ENCODE measurements at places on chromosomes 16 and 17.
A peak's percentile ranks its signal among the peaks of the same experiment; 100 is the strongest.

- no peak for DNase-seq
These were observed 19.2 kb downstream of the ZC3H18 start for GRCh38 chr16:88589441-88589840.

DNA sequence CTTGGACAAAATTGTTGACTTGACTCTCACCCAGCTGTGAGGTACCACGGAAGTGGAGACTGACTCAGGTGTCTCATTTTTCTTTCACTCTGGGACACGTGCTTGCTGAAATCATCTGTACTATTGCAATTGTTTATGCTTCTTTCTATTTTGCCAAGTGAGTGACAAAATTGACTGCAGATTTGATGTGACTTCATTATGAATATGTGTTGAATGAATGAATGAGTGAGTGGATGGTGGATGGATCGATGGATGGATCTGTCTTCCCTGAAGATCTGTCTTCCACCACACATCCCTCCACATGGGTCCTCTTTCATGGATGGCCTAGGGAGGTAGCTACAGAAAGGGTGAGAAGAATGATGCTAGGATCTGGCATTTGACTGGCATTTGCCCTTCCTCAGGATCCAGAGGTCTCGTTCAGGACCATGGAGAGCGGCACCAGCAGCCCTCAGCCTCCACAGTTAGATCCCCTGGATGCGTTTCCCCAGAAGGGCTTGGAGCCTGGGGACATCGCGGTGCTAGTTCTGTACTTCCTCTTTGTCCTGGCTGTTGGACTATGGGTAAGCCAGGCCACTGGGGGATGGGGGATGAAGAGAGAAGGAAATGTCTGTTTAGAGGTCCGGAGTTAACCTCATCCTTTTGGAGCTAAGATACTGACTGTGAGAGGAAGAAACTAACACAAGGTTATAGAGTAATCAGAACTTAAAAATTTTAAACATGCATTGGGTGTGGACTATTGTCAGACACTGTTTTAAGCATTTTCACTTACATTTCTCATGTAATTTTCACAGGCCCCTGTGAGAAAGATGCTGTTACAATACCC is 12.7 kb downstream of the SLC5A11 start:
- no peak for DNase-seq

- no peak for DNase-seq
These were observed 263.6 kb upstream of the DYNLRB2 start for GRCh38 chr16:80277182-80277581.

DNA sequence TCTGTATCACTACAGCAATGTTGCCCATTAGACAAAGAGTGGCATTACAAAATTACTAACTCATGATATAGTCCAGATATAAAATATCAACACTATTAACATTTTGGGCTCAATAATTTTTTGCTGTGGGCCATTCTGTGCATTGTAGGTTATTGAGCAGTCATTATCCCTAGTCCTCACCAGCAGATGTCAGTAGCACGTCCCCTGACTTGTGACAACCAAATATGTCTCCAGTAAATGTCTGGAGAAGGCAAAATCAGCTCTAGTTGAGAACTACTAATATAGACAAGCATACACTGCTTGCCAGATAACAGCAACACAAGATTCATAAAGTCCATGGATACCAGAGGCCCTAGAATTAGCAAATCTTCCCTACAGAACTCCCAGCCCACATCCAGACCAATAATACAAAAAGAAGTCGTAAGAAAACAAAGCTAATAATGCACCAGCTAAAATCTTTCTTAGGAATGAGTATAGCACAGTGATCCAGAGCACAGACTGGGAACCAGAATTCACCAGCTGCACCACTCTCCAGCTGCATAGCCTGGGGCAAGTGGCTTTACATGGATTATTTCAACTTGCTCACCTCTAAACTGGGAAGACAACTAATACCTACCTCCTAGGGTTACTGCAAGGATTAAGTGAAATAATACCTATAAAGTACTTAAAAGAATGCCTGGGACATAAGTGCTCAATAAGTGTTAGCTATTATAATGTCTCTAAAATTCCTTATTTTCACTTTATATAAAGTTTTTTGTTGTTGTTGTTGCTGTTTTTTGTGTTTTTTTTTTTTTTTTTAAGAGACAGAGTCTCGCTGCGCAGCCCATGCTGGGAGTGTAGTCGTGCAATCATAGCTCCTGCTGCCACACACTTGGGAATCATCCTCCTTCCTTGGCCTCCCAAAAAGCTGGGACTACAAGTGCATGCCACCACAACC is 23.7 kb downstream of the HELZ start:
- DNase-seq: peak; percentile 20

DNA sequence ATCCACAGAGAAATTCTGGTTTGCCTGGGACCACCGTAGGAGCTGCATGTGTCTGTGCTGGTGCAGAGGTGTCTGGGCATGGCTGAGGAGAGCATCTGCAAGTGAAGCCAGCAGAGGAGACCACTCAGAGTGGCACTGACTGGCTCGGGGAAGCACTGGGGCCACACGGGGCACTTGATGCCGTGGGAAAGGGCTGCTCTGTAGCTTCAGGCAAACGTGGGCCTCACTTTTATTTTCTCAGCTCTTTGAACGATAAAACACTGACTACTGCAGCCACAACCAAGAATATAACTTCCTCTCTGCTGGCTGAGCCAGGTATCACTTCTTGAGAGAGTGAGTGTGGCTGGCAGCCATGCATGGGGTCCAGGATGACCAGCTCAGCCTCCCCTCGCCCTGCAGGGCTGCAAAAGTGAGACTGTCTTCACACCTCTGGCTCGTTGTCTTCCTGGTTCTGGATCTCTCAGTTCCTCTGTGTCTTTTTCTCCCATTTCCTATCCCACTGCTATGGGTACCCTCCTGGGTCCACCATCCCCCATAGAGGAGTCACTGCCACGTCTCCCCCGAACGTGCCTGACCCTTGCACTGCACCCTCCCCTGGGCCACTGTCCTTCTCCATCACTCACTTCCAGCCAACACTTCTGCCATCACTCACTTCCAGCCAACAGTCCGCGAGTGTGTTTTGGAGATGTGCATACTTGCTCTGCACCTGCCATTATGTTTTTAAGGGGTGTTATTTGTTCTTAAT is 201.4 kb upstream of the CHMP6 start:
- no peak for DNase-seq

DNA sequence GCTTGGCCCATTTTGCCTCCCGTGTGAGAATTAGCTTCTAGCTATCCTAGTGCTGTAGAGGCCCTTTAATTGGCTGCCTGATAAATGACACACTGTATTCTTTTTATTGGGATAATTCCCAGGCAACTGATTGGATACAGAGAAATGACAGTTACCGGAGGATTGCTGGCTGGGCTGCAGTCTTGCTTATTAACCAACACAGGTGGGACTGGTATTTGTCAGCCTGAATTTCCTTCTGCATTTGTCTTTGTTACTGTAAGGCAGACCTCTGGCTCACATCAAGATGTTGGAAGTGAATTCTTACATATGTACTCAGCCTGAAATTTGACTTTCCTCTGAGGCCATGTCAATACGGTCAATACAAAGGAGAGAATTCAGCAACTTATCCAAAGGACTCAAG is 650.8 kb upstream of the SOX9 start:
- no peak for DNase-seq

DNA sequence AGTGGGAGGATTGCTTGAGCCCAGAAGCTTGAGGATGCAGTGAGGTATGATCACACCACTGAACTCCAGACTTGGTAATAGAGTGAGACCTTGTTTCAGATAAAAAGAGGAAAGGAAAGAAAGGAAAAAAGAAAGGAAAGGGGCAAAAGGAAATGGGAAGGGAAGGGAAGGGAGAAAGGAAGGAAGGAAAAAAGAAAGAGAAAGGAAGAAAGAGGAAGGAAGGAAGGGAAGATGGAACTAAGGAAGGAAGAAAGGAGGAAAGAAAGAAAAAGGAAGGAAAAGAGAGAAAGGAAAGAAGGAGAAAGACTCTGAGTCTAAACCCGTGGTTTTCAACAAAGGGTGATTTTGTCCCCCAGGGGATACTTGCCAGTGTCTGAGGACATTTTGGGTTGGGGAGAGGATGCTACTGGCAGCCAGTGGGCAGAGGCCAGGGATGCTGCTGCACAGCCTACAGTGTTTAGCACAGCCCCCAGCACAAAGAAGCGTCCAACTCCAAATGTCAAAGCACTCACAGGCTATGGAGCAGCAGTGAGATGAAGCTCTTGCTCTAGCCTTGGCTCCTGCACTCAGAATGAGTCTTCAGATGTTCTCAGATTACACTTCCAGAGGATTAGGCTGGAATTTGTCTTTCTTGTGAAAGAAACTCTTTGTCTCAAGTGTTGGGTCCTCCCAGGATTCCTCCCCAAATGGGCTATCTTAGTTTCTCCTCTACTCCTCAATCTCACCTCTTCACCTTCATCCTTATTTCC is 64.2 kb downstream of the BMERB1 start:
- DNase-seq: no peak

DNA sequence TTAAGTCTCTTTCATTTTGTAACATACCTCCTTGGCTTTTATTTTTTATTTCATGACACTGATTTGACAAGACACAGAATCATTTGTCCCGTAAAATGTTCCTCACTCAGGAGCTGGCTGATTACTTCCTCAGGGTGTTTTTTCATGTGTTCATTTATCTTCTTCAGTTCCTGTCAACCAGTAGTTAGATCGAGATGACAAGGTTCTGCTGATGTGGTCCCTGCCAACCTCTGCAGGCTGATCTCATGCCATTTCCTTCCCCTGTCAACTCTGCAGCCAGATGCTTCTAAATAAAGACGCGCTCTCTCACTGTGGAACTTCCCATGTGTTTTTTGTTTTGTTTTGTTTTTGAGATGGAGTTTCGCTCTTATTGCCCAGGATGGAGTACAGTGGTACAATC is 8.1 kb upstream of the CXCL16 start:
- DNase-seq: no peak

- DNase-seq: no peak
These were observed 29.6 kb downstream of the ACSF3 start for GRCh38 chr16:89123001-89123830.

DNA sequence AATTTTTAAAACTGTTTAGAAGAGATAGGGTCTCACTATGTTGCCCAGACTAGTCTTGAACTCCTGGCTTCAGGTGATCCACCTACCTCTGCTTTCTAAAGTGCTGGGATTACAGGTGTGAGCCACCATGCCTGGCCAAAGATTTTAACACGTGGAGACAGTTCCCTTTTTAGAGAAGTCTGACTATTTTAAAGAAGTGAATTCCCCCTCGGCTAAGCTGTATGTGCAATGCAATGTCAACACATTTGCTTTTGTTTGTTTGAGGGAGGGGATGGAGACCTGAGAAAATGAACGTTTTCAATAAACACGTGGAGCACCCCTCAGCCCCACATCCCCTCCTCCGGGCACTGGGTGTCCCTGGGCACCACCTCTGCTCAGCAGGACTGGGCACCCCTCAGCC is 14.3 kb upstream of the RNPS1 start:
- DNase-seq: no peak

DNA sequence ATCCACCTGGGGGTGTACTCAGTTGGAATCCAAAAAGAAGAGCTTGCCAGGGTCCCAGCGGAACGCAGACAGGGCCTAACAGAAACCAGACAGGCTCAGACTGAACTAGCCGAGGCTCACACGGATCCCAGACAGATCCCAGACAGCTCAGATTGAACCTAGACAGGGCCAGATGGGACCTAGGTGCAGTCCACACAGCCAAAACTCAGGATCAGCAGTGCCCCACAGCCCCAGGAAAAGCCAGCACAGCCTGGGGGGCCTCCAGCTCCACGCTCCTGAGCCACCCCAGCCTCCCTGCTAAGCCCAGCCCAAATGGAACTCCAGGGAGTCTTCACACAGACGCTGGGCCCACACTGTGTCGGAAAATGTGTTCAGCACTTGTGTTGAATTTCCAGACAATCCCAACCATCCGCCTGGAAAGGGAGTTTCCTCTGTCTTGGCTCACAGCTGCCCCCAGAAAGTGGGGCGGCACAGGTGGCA is 7.5 kb downstream of the STX1B start:
- no peak for DNase-seq

- DNase-seq: no peak
These were observed 24.9 kb downstream of the HMOX2 start for GRCh38 chr16:4501071-4501478.

GRCh38 chr16:369275-369865 is 968 bp downstream of the MRPL28 start:
- no peak for DNase-seq

DNA sequence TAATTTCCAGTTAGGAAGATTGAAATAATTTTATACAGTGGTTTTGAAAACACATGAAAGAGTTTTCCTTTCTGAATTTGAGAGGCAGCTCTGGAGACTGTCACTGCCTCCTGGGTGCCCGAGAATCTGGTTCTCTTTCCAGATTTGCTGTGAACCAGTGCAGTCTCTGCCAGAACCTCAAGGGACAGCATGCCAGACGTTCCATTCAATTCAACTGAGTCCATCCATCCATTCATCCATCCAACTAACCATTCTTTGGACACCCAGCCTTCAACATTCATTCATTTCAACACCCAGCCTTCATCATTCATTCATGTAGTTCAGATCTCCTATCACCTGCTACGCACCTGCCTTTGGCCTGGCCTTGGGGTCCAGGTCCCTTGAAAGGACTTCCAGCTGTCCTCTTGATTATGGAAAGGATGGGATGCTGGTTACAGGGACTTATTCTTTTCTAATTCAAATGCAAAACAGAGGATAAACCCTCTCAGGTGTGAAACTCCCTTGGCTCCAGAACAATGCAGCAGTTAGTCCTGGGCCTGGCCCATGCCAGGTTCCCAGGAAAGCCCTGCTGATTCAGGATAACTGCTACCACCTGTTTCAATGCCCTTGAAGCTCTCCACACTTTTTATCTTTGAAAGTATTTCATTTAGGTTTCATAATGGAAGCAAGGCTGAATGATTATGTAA is 68.7 kb downstream of the WSCD1 start:
- DNase-seq: no peak

DNA sequence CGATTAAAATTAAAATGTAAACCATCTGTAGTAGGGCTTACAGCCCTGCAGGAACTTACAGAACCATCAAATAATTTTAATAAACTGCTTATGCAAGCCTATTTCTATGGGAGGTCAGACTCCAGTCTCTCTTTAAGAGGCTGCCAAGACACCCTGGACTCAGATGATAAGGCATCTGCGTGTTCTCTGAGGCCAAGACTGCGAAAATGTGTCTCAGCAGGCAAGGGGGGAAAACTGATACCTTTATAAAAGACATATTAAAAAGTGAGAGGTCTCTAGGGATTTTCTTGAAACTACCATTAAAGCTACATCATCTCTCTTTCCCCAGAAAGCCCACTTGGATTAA is 32.2 kb downstream of the MPHOSPH6 start:
- no peak for DNase-seq

DNA sequence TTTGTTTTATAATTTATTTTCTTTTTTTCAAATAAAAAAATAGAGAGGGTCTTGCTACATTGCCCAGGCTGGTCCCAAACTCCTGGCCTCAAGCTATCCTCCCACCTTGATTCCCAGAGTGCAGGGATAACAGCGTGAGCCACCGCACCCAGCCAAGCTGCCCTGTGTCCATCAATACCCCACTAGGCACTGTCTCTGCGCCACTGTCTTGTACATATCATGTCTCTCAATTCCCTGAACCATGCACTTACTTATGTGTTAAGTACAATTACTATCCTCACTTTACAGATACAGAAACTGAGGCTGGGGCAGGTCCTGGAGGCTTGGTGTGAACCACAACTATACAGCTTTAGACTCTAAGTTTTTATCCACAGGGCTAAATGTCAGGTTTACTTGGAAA is 11.7 kb downstream of the NSMCE1 start:
- no peak for DNase-seq

All from NCI-H1930 (cell line).